ENCODE measurements at places on chromosomes 7 and 10.
A peak's percentile ranks its signal among the peaks of the same experiment; 100 is the strongest.

DNA sequence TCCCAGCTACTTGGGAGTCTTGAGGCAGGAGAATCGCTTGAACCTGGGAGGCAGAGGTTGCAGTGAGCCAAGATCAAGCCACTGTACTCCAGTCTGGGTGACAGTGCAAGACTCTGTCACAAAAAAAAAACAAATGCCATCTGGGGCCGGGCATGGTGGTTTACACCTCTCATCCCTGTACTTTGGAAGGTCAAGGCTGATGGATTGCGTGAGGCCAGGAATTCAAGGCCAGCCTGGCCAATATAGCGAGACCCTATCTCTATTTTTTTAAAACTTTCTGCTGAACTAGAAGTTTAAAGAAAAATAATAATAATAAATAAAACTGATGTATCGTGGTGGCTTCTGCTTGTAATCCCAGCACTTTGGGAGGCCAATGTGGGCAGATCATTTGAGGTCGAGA is 15.7 kb upstream of the RNF216 start:
- no peak for DNase-seq

DNA sequence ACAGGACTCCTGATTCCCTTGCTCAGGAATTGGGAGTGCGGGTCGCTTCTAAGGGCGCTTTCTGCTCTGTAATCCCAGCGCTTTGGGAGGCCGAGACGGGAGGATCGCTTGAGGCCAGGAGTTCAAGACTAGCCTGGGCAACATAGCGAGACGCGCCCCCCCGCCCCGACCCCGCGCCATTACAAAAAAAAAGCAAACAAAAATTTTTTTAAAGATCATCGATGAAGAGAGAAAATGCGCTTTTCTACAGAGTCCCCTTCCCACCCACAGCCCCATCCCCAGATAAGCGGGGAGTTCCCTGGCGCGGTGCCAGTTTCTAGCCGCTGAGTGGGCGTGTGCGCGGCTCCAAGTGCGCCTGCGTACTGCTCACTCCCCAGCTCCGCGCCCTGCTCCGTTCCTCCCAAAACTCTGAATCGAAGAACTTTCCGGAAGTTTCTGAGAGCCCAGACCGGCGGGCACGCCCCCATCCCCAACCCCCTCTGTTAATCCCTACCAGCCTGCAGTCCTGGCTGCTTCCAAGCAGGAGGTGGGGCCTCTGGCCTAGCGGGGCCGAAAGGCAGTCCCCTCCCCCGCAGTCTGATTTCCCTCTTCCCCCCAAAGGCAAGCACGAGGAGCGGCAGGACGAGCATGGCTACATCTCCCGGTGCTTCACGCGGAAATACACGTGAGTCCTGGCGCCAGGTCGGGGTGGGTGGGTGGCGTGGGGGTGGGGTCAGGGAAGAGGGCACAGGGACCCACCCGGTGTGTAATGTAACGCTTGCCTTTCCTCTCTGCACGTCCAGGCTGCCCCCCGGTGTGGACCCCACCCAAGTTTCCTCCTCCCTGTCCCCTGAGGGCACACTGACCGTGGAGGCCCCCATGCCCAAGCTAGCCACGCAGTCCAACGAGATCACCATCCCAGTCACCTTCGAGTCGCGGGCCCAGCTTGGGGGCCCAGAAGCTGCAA is 1.0 kb downstream of the HSPB1 start:
- DNase-seq, result peak; percentile 94

- DNase-seq, result no peak
These were observed 81.3 kb upstream of the DKK1 start for GRCh38 chr10:52232561-52233350.

DNA sequence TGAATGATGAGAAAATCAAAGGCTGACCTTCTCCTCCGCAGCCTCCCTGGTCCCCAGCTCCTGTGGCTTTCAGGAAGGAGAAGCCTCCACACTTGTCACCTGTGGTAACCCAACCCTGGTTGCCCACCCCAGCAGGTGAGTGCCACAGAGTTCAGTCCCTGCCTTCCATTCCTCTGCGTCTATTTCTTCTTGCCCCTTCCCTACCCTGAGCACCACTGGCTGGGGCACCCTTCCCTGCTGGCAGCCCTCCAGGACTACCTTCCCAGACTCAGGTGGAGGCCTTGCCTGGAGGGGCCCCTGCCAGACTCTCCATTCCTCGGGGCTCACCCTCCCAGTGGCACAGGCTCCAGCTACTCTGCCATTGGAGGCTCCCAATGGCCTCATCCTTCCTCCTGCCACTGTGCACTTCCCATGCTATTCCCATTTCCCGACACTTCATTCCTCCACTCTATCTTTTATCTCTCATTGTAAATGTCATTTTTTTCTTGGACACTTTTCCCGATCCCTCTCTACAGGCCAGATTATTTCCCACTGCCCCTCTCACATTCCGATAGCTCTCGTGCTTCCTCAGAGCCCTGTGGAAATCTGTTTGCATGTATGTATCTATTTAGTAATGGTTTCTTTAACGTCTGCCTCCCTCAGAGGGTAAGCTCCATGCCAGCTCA is 90.6 kb upstream of the PCBD1 start:
- no peak for DNase-seq

DNA sequence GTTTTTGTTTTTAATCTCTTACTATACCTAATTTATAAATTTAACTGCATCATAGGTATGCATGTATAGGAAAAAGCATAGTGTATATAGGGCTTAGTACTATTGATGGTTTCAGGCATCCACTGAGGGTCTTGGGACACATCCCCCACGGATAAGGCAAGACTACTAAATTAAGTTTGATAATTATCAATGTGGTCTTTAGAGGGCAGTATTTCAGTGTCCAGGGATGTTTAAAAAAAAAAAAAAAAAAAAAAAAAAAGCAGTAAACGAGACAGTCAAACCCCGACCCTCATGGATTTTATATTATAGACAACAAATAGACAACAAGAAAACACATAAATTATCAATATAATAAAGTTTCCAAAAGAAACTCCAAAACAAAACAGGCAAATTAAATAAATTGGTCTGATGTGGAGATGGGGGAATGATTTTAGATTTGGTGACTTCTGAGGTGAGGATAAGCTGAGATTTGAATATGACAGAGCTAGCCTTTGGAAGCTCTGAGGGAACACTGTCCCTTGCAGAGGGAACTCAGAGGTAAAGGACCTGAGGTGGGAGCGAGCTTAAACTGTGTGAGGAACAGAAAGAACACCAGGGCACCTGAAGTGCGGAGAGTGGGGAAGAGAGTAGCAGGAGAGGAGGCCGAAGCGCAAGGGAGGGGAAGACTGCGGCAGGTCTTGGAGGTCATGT is 14.8 kb downstream of the ACSM6 start:
- DNase-seq, result peak; percentile 54

- no peak for DNase-seq
These were observed 45.5 kb downstream of the UBE2H start for GRCh38 chr7:129907122-129907736.

DNA sequence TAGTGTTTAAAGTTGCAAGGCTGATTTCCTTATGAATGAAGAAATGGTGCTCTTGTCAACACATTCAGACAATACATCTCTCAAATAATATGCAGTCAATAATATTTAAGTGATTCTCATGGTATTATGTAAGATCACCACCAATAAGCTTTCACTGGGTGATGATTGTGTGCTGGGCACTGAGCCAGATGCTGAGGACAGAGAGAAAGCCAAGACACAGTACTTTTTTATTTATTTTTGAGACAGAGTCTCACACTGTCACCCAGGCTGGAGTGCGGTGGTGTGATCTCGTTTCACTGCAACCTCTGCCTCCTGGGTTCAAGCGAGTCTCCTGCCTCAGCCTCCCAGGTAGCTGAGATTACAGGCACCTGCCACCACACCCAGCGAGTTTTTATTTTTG is 130.6 kb upstream of the LSM8 start:
- DNase-seq, result no peak

- DNase-seq, result no peak
These were observed 116.1 kb downstream of the FAM53B start for GRCh38 chr10:124627866-124628675.

DNA sequence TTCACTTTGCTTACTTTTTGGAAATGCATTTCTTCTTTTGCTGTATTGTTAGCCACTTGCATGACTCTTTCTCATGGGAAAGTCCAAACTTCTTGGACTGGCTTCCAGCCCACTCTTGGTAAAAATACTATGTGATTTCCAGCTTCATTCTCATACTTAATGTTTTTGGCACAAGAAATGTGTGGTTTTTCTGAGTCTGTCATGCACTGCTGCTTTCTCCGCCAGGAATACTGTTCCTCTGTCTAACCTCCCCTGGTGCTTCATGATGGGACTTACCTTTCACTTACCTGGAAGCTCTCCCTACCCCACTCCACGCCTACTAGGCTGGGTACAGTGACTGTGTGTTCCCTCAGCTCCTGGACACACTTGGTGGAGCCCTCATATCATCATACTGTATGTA is 18.7 kb downstream of the MGAM2 start:
- DNase-seq, result no peak

DNA sequence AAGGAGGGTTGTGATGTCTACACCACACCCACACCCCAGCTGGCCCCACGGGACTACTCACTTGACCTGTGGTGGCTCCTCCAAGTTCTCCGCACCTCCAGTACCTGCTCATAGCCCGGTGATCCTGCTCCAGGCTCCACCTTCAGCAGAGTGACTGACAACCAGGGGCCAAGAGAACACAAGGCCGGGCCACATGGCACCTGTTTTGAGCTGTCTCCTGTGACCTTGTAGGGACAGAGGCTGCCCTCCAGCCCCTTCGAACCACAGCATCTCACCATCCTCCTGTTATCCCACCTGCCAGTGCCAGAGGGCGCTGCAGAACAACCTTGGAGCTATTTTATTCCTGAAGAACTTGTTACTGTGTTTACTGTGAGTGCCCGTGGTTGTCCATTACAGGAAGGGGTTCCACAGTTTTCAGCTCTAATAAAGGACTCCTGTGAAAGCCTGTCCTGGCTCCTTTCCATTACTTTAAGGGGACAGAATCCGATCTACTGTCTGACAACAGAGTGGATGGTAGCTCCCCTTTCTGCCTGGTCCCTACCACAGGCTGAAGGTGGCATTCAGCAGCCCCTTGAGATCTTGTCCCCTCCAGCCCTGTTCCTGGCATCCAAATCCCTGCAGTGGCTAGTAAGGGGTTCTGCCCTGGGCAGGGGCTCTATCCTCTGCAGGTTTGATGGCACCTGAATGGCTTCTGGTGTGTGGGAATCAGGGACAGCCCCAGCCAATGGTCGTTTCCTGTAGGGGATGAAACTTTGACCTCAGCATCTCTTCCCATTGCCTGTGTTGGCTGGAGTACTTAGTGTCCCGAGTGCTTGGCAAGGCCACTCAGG is 50.8 kb downstream of the C10orf120 start:
- DNase-seq, result peak; percentile 65

DNA sequence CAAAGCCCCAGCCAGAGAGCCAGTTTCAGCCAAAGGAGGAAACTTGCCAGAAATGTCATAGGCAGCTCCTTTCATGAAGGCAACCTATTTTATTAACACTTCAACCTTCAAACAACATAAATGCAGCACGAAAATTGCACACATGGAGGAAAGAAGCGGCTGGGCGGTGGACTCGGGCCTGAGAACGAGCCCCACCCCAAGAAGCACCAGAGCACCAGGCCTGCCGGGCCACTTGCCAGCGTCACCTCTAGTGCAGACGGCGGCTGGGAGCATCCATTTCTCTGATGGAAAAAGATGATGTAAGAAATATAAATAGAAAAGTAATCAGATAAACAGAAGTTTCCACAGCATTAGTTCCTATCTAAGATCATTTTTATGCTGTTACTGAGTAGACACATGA is 100.0 kb downstream of the TCERG1L start:
- no peak for DNase-seq

GRCh38 chr10:70403483-70404035 is 386 bp upstream of the EIF4EBP2 start:
- DNase-seq, result no peak

DNA sequence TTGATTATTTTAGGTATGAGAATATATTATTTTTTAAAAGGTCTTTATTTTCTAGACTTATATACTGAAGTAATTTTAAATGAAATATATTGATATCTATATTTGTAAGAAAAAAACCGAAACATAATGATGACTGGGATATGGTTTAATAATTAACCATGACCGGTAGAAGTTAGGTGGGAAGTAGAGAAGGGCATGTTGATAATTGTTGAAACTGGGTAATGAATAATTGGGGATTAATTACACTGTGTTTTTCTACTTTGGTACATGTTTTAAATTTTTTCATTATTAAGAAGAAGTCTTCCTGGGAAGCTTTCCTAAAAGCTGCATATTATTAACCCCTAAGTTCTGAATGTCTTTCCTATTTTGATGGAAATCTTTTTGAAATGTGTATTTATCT is 16.3 kb downstream of the TSPAN12 start:
- DNase-seq, result no peak

- no peak for DNase-seq
These were observed 82.1 kb upstream of the PRPS1L1 start for GRCh38 chr7:18109762-18110161.

All from GM03348 (cell line).